Activated gamma-delta T cell (primary cell): ENCODE measurements at places on chromosomes 12 and 14.

- DNase-seq: no peak
Measured at GRCh38 chr14:54177019-54177418, 219.8 kb upstream of the CDKN3 start.

DNA sequence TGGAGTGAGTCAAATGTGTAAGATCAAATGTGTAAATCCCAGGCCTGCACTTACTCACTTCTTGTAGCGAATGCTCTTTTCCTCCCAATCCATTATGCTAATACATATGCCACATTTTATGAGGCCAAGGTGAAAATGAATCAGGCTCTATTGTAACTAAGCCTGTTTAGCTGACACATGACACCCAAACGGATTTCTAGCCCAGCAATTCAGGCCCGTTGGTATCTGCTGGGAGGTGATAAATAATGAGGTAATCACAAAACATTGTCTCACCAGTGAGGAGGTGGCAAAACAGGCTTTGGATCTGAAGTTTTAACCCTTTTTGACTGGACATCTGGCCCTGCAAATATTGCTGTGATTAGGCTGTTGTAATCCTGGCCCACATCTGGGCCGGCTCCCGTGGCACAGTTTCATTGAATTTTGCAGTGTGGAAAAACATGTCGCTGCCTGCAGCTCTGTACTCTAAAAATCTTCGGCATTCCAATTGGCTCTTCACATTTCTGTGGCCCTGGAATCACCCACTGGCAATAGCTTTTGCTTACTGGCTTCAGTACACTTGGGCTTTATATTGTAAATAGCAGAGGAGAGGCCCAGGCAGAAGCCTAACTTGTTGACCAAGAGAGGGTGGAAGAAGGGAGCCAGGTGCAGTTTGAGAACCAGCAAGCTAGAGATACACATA, 106.1 kb downstream of the PAX9 start:
- DNase-seq: no peak

DNA sequence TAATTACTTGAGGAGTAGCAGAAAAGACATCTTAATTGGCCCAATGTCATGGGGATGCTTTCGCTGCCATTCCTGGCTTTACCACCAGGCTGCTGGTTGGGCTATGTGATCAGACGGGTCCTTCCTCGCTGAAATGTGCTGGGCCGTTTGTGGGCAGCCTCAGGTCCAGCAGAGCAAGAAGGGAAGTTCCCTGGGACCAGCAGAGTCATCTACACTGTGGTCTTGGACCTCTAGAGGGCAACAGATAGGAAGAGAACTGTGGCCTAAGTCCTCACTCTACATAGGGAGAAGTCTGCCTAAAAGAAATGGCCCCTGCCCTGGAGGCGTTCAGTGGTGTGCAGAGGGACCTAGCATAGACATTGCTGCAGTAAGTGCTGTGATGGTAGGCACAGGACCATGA, 10.9 kb downstream of the EVL start:
- DNase-seq: no peak

- no peak for DNase-seq
Measured at GRCh38 chr14:21719841-21720240, 46.2 kb upstream of the OR4E1 start.

DNA sequence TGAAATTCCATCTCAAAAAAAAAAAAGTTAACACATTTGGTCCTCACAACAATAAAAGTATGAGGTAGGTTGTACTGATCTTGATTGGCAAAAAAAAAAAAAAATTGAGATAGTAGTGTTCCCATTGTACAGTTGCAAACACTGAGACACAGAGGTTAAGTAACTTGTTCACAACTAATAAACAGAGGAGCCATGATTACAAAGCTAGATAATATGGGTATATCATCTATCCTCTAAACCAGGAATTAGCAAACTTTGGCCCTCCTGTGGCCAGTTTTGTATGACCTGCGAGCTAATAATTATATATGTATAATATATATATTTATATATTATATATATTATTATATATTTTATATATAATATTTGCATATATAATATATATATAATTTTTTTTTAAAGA, 2.3 kb upstream of the PSME1 start:
- DNase-seq: no peak

DNA sequence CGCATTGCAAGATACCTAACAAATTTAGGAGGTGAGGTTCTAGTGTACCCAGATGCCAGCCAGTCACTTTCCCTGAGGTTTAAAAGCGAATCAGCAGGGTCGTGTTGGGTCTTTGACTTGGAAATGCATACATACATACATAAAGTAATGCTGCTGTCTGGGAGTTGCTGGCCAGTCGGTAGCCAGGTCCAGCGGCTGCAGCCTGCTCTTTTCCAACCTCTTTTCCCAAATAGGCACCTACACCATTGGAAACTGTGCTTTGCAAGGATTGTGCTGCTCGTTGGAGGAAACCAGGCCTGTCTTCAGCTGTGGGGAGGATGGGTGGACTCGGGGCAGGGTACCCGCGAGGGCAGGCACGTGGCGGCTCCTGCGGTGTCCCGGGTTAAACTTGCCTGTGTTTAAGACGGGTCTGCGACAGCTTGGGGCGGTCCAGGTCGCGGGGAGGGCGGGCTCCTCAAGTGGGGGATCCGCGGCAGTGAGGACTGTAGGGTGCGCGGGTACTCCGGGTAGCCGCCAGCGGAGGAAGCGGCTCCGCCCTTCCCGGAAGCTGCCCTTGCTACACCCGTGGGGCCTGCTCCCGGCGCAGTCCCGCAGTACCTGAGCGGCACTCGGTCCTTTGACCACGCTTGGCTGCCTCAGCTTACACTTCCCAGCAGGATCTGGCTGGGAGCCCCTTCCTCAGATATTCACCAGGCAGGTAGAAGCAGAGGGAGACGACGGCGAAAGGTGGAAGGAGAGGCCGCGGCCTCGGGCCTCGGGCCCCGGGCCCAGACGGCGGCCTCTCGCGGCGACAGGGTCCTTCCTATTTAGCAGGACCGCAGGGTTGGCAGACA, 2.7 kb downstream of the TTC6 start:
- no peak for DNase-seq

- DNase-seq: no peak
Measured at GRCh38 chr12:75564398-75564797, 53.0 kb upstream of the KRR1 start.

- no peak for DNase-seq
Measured at GRCh38 chr12:97127061-97127460, 220.0 kb downstream of the NEDD1 start.

- DNase-seq: no peak
Measured at GRCh38 chr12:92547420-92547819, 155.4 kb upstream of the PLEKHG7 start.

DNA sequence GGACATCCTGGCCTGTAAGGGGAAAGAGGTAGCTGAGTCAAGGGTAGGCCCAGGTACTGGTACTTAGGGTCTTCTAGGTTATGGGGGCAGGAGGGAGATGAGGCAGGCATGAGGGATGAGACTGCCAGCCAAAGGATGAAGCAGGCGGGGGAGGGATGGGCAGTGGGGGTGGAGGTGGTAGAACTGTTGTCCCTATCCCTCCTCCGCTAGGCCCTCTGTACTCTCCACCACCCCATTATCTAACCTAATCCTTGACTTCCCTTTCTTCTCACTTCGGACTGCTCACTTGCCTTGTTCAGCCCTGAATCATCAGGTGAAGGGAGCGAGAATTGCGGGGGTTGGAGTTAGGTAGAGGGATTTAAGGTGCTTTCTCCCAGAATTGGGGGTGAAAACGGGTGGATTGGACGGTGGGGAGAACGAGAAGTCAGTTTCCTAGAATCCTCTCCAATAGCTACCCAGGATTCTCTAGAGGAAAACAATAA, 562 bp downstream of the PAN2 start:
- DNase-seq: no peak

GRCh38 chr14:53011053-53011462, 60.2 kb upstream of the FERMT2 start:
- DNase-seq: no peak

GRCh38 chr14:77260631-77261030, 10.4 kb downstream of the NGB start:
- no peak for DNase-seq

DNA sequence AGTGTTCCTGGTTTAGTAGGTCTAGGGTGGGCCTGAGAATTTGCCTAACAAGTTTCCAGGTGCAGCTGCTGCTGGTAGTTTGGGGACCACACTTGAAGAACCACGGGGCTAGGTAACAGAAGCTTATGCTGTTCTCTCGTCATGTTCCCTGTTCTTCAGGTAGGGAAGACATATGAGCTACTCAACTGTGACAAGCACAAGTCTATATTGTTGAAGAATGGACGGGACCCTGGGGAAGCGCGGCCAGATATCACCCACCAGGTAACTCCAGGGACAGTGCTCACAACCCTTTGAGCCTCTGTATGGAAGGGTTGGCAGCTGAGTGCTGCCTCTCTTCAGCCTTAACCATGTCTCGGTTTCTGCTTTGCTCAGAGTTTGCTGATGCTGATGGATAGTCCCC, 3.5 kb downstream of the EMG1 start:
- DNase-seq: no peak

- DNase-seq: no peak
Measured at GRCh38 chr12:31488737-31489338, 102.1 kb downstream of the DENND5B start.

DNA sequence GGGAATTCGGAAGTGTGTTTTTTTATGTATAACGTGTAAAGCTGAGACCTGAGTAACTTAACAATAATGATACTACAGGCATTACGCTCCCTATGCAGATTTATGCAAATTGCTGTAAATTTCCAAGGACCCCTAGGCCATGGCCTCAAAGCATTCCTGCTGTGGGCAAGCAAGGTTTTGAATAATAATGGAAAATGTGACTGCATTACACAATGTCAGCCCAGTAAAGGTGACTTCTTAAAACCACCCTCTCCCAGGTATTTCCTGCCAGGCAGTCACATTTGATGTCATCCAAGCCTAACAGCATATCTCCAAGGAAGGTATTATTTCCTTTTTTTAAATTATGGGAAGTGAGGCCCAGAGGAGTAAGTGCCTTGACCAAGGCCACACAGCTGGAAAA, 621.0 kb downstream of the BCL11B start:
- no peak for DNase-seq

DNA sequence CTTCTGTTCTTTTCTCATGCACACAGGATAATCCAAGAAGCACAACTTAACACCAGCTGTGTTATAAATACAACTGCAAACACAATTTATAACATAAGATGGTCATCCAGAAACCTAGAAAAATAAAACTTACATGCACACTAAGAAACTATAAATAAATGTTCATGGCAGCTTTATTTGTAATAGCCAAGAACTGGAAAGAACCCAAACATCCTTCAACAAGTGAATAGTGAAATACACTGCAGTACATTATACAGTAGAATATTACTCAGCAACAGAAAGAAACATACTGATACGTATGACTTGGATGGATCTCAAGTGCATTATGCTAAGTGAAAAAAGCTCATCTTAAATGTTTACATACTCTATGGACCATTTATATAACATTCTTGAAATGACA, 132.7 kb downstream of the SPTSSA start:
- DNase-seq: no peak

GRCh38 chr12:107326237-107326636, 232.9 kb upstream of the CRY1 start:
- DNase-seq: no peak

DNA sequence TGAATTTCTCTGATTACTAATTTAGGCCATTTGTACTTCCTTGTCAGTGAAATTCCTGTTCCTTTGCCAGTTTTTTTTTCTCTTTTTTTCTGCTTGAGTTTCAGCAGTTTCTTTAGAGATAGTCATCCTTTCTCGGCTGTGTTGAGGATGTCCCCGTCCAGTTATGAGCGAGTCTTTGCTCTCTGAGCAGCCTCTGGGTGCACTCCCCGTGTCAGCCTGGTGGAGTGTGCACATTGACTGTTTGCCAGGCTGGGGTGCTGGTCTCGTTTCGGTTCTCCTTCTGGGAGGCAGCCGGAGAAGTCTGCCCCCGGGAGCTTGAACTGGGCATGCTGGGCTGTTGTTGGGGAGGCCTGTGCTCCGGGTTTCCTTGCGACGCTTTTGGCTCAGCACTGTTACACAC, 3.0 kb downstream of the PACS2 start:
- no peak for DNase-seq

- DNase-seq: no peak
Measured at GRCh38 chr12:19999805-20000138, 368.6 kb upstream of the PDE3A start.

- no peak for DNase-seq
Measured at GRCh38 chr12:22046968-22047390, 961 bp downstream of the CMAS start.

- no peak for DNase-seq
Measured at GRCh38 chr12:38954238-38954873, 49.0 kb upstream of the CPNE8 start.

- DNase-seq: no peak
Measured at GRCh38 chr12:82069931-82070514, 288.2 kb downstream of the CCDC59 start.

DNA sequence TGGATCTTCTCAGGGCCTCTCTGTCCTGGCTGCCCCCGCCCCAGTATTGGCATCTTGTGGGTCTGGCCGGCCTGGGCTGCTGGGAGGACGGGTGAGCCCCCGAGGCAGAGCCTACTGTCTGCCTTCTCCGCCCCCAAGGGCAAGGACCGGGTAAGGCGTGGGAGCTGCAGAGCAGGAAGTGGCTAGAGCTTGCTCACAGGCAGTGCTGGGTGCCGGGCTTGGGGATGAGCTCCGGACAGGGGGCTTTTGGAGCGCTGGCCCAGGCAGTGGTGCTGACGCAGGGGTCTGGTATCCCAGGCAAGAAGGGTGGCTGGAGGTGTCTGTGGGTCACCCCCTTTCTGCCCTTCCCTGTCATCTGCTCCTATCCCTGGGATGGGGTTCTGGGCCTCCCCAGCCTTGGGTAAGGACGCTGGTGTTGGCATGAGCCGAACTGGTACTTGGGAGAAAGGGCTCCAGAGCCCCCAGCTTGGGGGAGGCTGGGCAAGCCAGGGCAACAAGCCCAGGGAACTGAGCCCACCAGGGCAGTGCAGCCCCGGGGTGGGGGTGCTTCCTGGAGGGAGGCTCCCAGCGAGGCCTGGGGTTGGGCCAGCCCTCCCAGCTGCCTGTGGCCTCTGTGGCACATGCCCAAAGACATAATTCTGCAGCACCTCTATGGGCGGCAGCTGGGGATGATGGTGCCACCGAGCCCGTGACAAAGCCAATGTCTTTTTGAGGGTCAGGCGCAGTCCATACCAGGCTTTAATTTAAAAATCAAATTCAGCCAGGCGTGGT, 126.3 kb downstream of the KIF26A start:
- DNase-seq: no peak
